ENCODE measurements at places on chromosomes 4 and X.

- no peak for DNase-seq
These were observed 26.2 kb downstream of the IRF2 start for GRCh38 chr4:184448141-184448540.

GRCh38 chr4:95547715-95548471, 880 bp downstream of the UNC5C start:
- DNase-seq = no peak

GRCh38 chrX:133670383-133670782, 255.1 kb upstream of the GPC4 start:
- no peak for DNase-seq

GRCh38 chrX:95218976-95219375, 1465.7 kb upstream of the DIAPH2 start:
- no peak for DNase-seq

GRCh38 chrX:67718926-67719325, 175.1 kb downstream of the AR start:
- no peak for DNase-seq

DNA sequence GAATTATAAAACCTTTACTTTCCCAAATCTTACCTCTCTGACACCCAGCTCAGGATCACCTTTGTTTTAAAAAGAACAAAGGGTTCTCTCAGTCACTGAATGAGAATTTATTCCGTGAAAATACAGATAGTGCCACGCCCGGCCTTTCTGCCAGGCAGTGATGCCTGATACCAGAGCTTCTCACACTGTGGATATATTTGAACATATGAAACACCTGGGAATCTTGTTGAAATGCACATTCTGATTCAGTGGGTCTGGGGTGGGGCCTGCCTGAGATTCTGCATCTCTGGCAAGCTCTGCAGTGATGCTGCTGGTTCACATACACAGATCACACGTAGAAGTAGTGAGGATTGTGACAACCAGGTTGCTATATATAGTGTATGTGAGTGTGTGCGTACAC, 46.0 kb downstream of the ELOVL6 start:
- no peak for DNase-seq

- DNase-seq = no peak
These were observed 61.5 kb downstream of the EDNRA start for GRCh38 chr4:147542229-147542990.

GRCh38 chr4:90419124-90419711, 292.0 kb downstream of the CCSER1 start:
- no peak for DNase-seq

- DNase-seq = no peak
These were observed 31.5 kb downstream of the PALLD start for GRCh38 chr4:168528131-168528949.

DNA sequence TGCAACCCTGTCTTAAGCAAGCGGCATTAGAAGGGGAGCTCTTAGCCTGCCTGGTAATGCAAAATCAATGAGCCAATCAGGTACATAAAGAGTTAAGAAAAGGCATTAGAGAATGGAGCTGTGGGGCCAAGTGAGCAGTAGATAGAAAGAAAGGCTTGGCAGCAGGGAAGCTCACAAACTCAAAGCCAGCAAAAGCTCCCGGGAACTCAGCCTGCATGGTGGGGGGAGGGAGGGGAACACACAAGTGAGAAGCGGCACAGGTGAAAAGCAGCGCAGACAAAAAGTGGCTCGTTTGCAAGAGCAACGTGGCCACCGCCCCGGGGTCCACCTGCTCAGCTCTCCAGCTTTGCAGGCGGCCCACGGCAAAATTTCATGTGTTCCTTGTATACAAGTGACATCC, 818.5 kb downstream of the FAM133A start:
- DNase-seq = peak; percentile 71

DNA sequence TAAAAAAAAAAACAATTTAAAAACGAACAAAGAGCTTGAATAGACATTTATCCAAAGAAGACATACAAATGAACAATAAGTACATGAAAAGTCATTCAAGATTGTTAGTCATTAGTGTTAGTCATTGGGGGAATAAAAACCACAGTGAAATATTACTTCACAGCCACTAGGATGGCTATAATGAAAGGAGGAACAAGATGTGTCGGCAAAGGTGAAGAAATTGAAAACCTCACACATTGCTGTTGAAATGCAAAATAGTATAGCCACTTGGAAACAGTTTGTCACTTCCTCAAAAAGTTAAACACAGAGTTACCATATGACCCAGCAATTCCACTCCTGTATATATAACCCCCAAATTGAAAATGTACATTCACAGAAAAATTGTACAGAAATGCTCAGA, 45.2 kb upstream of the SLC39A8 start:
- DNase-seq = no peak

DNA sequence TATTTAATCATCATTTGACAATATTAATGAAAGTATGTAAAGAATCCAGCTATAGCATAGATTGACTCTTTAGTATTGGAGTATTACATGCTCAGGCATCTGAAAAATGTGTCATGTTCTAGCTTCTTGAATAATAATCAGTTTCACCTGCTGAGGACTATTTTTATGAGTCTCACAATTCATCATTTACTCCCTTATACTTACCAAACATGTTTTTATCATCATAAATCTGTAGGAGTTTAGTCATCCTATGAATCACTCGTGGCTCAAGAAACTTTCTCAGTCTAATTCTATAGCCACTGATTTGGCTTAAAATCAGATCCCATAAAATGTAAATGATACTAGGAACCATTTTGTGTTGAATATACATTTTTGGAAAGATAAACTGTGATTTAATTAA, 1616.1 kb downstream of the C4orf33 start:
- no peak for DNase-seq

- no peak for DNase-seq
These were observed 38.5 kb upstream of the HERC5 start for GRCh38 chr4:88418411-88418810.

GRCh38 chr4:8571702-8572685, 8.2 kb upstream of the GPR78 start:
- no peak for DNase-seq

- DNase-seq = no peak
These were observed 102.9 kb downstream of the TEX13A start for GRCh38 chrX:105117621-105118020.
